Daoy (cell line): ENCODE measurements at places on chromosomes 1 and 21. TPM values are rescaled to one million over a fixed set of nuclear protein-coding genes. Genes with fewer than 3 reads are reported as not detected.

GRCh38 chr1:186566140-186566855, 105.4 kb upstream of the PDC start:
- peak; percentile 13 for DNase-seq

- DNase-seq: no peak
Measured at GRCh38 chr1:27380224-27380623, 2.9 kb downstream of the CD164L2 start.

DNA sequence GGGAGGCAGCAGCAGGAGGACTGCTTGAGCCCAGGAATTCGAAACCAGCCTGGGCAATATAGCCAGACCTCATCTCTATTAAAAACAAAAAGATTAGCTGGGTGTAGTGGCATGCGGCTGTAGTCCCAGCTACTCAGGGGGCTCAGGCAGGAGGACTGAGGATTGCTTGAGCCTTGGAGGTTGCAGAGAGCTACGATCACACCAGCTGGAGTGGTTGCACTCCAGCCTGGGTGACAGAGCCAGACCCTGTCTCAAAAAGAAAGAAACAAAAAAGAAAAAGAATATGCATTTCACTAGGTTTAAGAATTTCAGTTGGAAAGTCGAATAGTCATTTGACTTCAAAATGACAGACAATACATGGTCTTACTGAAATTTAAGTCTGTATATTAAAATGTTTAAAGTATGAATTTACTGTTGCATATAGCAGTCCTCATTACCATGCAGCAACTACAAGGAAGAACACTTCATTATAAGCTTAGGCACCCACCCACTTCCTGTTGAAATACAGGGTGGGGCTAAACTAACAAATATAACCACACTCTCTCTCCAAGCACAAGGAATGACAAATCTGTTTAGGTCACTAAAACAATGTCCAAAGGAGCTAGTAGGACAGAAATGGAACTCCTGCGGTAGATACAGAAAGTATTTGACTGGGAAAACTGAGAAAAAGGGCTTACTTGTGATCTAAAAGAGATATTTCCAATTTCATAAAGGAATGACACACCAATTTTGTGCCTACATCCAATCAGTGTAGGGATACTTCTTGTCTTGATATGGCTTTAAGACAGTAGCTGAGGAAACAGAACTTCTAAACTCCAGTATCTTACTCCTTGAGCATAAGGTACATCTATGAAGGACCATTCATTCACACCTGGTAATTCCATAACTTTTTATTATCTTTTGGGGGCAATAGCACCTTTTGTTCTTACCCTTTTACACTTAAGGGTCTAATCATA, 44.1 kb downstream of the GPR3 start:
- DNase-seq: peak; percentile 70

GRCh38 chr1:201732351-201732750, 96.6 kb upstream of the IPO9 start:
- peak; percentile 62 for DNase-seq

DNA sequence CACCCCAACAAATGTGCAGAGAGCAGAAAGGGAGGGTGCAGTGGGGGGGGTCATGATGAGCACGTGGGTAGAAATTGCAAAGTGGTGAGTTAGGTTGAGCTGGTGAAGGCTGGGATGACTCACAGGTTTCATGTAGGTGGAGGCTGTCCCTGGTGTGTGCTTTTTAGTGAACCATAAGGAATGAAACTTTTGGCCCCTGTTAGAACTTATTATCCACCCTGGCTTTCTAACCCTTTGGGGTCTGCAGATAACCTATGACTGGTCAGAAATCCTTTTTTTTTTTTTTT, 46.9 kb downstream of the DOP1B start:
- DNase-seq: peak; percentile 92

- peak; percentile 65 for DNase-seq
Measured at GRCh38 chr1:205285381-205286101, 36.0 kb downstream of the NUAK2 start.

- DNase-seq: no peak
Measured at GRCh38 chr1:158933621-158934020, 2.3 kb downstream of the PYHIN1 start.

DNA sequence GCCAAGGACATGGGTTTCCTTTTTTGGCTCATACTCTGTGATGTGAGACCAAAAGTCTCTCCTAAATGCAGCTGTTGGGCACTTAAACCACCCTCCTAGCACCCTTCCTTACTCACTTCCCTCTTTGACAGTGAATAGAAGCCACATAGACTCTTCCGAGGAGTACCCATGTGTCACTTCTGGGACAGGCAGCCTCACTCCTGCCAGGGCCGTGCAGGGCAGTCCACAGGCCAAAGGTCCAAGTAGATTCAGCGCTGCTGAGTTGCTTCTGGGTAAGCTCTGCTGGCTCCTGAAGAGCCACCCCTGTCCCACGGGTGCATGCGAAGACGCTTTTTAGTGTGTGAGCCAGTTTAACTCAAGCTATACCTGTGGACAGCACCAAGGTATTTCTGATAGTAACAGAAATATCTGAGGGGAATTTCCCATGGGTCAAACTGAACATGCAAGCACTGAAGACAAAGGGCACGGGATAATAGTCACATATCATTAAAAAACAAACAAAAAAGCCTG, 36.8 kb upstream of the BMP8B start:
- no peak for DNase-seq

- no peak for DNase-seq
Measured at GRCh38 chr1:226436472-226436854, 28.6 kb upstream of the PARP1 start.

DNA sequence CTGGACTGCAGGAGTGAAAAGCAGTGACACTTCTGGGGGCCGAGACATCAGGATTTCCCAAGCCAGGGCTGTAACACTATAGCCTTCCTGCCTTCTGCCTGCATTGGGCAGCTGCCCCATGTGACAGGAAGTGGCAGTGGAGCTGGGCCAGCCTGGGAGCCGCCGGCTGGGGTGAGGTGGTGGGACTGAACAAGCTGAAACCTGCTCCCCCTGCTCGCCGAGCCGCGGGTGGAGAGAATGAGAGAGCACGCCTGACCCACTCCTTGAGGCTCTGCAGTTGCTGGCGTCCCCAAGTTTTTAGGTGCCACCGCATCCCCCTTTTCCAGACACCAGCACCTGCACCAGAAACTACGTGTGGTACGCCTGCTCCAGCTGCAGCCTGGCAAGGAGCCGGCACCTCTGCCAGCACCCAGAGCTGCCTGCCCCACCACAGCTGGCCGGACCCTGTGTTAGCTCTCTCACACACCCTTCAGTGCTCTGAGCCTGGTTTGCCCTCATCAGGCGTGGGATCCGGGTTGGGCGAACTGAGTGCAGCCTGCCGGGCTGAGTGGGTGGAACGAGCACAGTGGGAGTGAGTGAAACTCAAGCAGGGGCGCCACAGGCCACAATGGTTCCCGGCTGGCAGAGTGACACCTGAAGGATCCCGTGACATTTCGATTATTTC, 119.4 kb downstream of the AKT3 start:
- no peak for DNase-seq

DNA sequence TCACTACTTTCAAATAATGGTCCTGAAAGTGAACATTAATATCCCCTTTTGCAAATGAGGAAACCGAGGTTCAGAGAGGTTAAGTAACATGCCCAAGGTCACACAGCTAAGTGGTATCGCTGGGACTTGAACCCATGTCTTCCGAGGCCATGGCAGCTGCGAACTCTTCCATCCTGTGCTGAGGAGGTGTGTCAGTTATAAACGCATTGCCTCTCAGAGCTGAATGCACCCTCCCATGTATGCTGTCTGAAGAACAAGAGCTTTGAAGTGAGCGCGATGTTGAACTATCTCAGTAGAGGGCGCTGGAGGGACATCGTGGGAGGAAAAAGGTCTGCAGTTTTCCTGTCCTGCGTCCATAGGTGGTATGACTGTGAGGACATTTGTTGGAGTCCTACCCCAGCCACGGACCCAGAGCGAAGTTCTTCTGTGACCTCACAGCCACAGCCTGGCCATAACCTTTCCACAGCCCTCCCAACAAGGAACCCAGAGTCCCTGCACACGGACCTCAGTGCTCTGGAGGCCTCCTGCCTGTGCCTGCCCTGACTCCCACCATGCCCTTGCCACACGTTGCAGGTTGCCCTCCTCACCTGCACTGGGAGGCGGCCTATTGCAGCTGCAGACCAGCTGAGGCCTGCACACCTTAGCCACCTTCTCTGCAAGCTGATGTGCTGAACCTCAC, 7.5 kb downstream of the MYOC start:
- DNase-seq: peak; percentile 82

GRCh38 chr1:62407398-62408009, 29.3 kb upstream of the USP1 start:
- DNase-seq: peak; percentile 42

DNA sequence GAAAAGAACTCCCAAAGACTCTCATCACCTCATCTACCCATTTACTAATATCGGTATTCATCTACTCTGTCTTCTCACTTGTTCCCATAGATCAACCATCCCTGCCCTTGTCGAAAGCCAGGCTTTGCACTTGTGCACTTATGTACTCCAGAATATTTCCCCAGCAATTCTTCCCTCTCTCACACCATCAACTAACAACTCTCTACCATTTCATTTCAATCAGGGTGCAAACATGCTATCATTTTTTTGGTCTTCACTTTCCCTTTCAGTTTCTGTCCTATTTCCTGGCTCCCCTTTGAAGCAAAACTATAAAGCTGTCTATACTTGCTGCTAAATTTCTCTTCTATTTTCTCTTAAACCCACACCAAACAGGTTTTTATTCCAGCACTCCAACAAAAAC, 6.7 kb downstream of the C1orf105 start:
- no peak for DNase-seq

- DNase-seq: no peak
Measured at GRCh38 chr1:166808952-166809351, 30.3 kb upstream of the POGK start.

- no peak for DNase-seq
Measured at GRCh38 chr1:71695821-71696220, 586.5 kb downstream of the NEGR1 start.

GRCh38 chr1:41464885-41465284, 19.6 kb downstream of the EDN2 start:
- peak; percentile 41 for DNase-seq

DNA sequence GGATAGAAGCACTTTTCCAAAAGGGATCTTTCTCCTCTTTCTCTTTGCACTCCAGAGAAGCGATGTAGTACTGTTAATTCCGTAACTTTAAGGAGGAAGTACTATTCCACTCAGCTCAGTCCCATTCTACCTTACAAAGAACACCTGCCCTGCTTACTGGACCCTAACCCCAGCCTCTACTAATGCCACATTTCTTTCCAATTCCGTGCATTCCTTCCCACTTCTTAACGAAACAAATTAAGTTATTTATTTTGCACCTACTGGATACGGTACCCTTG, 511 bp downstream of the NDC1 start:
- DNase-seq: peak; percentile 4

- peak; percentile 39 for DNase-seq
Measured at GRCh38 chr1:22776035-22776613, 65.5 kb downstream of the EPHB2 start.

DNA sequence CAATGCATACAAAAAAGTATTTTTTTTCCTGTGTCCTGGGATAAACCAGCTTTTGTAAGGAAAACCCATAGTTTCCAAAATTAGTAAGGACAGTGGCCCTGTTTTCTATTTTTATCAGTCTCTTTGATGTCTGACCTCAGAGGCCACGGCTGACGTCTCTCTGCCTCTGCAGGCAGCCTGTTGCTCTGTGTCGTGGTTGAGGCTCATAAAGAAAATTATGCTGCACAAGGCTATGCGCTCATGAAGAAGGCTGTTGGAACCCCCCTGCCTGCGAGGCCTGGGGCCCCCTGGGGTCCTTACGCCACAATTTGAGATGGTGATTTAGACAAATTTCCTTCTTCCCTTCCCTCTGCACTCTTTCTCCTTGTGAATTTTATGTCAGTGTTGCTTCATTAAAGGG, 48.9 kb downstream of the AGPAT3 start:
- no peak for DNase-seq

GRCh38 chr1:114703242-114703641, 7.9 kb upstream of the AMPD1 start:
- DNase-seq: no peak

- DNase-seq: no peak
Measured at GRCh38 chr21:39375446-39375845, 26.6 kb upstream of the HMGN1 start.

DNA sequence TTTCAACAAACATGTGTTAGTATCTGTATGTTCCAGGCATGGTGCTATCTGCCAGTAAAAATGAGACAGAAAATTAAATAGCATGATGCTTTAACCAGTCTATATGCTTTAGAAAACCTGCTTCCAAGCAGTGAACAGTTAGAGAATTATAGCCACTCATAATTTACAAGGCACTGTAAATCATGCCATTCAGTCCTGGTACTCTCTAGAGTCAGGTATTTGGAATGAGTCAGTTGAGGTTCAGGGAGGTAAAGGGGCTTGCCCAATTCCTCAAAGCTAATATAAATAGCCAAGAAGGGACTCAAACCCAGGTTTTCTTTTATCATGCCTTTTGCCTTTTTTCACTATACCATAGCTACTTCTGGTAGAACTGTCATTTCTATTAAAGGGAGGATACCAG, 184.4 kb downstream of the NFIA start:
- DNase-seq: no peak

- no peak for DNase-seq
Measured at GRCh38 chr1:159113596-159114433, 37.2 kb upstream of the AIM2 start.

DNA sequence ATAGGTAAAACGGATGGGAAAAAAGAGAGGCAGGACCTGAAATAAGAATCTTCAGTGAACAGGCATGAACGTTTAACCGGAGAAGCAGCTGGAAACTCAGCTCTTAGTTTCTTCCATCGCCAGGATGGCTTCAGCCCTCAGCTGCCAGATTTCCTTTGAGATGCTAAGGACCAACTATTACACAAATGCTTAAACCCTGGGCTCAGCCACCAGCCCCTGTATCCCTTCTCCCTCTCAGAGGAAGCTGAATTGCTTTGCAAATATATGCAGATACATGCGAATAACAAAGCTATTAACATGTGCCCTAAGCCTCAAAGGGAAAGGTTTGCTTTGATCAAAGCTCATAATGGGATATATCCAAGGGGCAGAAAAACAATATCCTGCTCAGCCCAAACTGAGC, 515.1 kb downstream of the OMA1 start:
- DNase-seq: no peak

BMP8B gene
- total RNA-seq: 0.51 and 0.86 TPM in 2 replicates

NPHS2 gene
- not detected in 2 replicates for total RNA-seq

FAM72B gene
- total RNA-seq: 20.6 and 23.1 TPM in 2 replicates

PLA2G2D gene
- not detected in 2 replicates for total RNA-seq

FCRLB gene
- total RNA-seq: 1.8 and 3.1 TPM in 2 replicates

EXO1 gene
- 54.2 and 67.1 TPM in 2 replicates for total RNA-seq

NBPF15 gene
- total RNA-seq: 19.7 and 23.3 TPM in 2 replicates

BOLA1 gene
- total RNA-seq: 5.9 and 11.0 TPM in 2 replicates

SLC9C2 gene
- not detected in 2 replicates for total RNA-seq

PTPN7 gene
- total RNA-seq: 1.3 and 1.5 TPM in 2 replicates

CPTP gene
- 7.0 and 12.9 TPM in 2 replicates for total RNA-seq
